ENCODE measurements at places on chromosomes 12 and 14.

DNA sequence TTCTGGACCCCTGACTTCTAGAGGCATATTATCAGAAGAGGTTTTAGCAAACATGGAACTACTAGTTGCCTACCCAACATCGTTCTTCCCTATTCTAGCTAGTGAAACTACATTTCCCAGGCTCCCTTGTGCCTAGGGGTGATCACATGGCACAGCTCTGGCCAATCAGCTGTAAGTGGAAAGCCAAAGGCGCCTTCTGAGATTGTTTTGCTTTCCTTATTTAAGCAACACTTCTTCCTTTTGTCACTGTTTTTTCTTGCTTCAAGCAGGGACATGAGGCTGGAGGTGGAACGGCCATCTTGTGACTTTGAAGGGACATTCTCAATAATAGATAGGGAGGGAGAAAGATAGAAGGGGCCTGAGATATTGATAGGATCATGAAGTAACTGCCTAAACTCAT, 136.7 kb downstream of the ZNF664 start:
- ATAC-seq, result peak; percentile 75

DNA sequence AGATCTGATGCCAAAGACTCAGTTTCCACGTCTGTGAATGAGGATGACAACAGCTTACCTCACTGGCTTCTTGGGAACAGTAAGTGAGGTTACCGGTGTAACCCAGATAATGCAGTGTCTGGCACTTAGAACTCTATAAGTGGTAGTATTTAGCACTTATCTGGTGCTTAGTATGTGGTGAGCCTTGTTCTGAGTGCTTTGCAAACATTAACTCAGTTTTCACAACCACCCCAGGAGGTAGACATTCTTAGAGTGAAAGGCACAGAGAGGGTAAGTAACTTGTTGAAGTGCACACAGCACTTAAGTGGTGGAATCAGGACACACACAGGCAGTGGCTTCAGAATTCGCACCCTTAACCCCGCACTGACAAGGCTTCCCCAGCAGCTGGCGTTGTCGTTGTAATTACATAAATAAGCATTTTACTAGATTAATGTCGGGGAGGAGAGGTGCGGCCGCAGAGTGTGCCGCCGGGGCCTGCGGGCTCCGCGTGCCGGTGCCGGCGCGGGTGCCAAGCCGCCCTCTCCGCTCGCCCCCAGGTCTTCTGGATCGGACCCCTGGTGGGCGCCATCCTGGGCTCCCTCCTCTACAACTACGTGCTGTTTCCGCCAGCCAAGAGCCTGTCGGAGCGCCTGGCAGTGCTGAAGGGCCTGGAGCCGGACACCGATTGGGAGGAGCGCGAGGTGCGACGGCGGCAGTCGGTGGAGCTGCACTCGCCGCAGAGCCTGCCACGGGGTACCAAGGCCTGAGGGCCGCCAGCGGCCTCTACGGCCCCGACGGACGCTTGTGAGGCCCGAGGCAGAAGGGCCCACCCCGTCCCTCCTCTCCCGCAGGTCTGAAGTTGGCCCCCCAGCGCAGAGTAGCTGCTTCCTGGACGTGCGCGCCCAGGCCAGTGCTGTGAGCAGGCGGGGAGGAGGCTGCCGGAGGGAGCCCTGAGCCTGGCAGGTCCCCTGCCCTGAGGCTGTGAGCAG, 4.6 kb downstream of the AQP2 start:
- ATAC-seq, result no peak

- ATAC-seq, result no peak
Observed at GRCh38 chr12:114976372-114976771, 292.4 kb upstream of the TBX3 start.

GRCh38 chr12:77968021-77968420, 137.3 kb downstream of the NAV3 start:
- no peak for ATAC-seq

- no peak for ATAC-seq
Observed at GRCh38 chr12:109744986-109745942, 31.6 kb downstream of the FAM222A start.

DNA sequence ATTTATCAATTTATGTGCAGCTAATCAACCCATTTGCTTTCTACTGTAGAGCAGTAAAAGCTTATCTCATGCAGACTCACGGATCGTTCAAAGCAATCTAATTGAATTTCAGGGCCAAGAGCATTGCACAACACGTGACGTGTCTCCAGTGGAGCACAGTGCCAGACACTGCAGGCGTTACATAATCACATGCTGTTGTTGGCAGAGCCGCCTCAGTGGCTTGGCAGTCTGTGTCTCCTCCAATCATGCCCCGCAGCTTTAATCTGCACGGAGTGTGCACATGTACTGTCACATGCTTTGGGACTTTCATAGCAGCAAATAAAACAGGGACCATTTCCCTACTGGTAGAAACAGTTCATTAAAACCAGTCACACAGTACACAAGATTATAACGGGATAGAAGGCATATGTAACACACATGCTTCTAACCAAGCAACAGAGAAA, 309.3 kb downstream of the ITPR2 start:
- ATAC-seq, result peak; percentile 71

DNA sequence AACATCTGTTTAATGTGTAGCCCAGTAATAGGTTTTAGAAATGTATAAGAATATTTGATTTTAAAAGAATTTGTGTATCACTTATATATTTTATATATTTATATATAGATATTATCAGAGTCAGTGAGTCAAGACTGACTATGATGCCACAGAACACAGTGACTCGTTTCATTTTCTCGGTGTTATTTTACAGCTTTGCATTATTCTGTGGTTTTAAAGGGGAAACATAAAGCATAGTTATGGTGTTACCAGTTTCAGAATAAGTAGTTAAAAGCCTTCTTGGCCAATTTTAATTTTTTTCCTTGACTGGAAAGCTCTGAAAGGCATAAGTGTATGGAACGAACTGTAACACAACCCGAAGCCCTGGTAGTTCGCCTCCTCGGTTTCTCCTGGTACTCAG, 91.0 kb downstream of the GRIP1 start:
- no peak for ATAC-seq

DNA sequence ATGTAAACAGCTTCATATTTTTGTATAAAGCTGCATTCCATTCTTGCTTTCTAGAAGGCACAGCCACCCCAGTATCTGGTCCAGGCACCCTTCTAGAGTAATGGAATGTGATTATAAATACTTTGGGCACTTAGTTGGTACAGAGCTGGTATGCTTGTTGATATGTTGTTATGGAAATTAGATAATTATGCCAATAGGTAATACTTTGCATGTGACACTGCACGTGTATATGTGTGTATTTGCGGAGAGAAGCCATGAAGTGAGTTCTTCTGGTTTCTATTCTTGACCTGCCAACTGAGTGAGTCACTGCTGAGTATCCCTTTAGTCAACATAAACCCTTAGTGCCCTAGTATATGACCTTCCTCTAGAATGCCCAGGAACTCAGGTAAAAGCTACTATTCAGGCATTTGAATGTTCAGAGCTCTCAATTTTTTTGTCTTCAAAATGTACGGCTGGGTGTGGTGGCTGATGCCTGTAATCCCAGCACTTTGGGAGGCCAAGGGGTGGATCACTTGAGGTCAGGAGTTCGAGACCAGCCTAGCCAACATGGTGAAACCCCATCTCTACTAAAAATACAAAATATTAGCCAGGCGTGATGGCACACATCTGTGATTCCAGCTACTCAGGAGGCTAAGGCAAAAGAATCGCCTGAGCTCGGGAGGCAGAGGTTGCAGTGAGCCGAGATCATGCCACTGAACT, 6.2 kb upstream of the TCP11L2 start:
- peak; percentile 94 for ATAC-seq

DNA sequence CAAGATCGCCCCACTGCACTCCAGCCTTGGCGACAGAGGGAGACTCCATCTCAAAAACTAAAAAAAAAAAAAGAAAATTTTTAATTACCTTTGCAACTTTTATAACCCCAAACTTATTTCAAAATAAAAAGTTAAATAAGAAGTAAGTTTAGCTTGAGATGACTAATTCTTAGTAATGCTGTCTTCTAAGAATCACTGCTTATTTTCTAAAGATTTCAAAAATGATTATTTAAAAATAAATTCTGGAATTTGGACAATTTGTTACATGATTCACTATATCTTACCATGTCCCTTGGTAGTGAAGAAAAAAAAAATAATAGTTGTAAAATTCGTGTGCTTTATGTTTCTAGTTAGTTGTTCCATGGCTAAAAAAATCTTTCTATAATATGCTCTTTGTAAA, 11.6 kb upstream of the HECTD1 start:
- ATAC-seq, result no peak

GRCh38 chr12:49021292-49021915, 2.8 kb upstream of the PRKAG1 start:
- no peak for ATAC-seq

- no peak for ATAC-seq
Observed at GRCh38 chr12:130752692-130753230, 36.7 kb upstream of the RIMBP2 start.

DNA sequence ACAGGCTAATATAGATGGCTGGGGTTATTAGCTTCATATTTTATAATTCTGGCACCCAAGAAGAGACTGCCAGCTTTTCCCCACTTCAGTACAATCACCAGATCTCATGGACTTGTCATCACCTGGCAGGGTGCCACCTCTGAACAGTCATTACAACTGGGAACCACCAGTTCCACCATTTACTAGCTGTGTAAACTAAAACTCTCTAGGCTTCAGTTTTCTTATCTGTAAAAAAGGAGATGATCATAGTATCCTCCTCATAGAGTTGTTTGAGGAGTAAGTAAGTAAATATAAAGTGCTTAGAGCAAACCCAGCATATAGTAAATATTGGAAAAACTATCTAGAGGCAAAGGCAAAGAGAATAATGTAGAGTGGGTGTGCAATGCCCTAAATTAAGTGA, 19.3 kb downstream of the CPNE8 start:
- ATAC-seq, result no peak

- peak; percentile 69 for ATAC-seq
Observed at GRCh38 chr14:54715239-54715638, 148.3 kb downstream of the SAMD4A start.

- no peak for ATAC-seq
Observed at GRCh38 chr12:84619053-84619571, 293.5 kb downstream of the SLC6A15 start.

- no peak for ATAC-seq
Observed at GRCh38 chr14:24849471-24849870, 200.5 kb downstream of the STXBP6 start.

DNA sequence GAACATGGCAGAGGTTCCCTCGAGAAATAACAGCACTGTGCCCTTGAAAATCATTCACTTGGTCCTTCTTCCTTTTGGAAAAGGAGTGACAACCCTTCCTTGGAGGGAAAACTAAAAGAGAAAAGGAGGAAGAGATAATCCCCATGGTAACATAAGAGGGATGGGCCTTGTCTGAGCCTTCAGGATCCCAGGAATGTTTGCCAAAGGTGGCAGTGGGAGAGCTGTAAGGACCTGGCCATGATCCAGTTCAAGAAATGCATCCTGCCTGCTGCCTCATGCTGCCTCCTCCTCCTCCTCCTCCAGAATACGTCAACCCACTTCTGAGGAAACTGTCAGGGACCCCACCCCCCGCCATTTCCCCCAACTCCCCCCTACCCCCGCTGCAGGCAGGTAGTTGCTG, 118.8 kb downstream of the KCNK10 start:
- ATAC-seq, result no peak

DNA sequence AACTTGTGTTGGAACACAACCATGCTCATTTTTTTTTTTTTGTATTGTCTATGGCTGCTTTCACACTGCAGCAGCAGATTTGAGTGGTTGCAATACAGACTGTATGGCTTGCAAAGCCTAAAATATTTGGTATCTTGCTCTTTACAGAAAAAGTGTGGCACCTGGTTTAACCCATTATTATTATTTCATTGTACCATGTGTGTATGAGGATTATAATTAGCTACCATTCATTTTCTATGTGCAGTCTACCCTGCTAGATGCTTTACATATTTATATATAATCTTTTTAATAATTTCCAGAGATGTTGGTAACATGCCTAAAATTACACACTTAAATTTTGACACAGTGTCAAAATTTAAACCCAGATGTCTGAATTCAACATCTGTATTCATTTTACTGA, 37.7 kb downstream of the SPATS2 start:
- ATAC-seq, result no peak

DNA sequence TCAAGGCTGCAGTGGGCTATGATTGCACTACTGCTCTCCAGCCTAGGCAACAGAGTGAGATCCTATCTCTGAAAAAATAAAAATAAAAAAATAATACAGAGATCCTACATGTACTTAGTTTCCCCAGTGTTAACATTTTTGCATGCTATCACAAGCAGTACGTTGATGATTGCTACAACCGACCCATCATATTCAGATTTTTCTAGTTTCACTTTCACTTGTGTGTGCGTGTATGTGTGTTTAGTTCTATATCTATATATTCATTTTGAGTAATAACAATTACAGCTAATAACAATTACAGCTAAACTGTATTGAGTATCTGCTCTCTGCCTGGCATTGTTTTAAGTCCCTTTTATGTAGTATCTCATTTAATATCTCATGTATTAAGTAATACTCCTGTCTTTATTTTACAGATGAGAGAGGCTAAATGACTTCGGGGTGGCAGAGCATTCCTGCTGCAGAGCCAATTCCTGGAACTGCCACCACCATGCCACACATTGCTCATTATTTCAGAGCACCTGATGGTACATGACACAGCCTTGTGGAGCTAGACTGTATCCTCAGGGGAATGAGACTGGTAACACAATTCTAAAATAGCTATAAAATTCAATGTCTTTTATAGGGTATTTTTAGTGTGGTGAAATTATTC, 153.1 kb downstream of the BCAT1 start:
- ATAC-seq, result no peak

- no peak for ATAC-seq
Observed at GRCh38 chr14:89566644-89567415, 149.8 kb upstream of the FOXN3 start.

- no peak for ATAC-seq
Observed at GRCh38 chr14:24085215-24085614, 8.9 kb upstream of the PCK2 start.

DNA sequence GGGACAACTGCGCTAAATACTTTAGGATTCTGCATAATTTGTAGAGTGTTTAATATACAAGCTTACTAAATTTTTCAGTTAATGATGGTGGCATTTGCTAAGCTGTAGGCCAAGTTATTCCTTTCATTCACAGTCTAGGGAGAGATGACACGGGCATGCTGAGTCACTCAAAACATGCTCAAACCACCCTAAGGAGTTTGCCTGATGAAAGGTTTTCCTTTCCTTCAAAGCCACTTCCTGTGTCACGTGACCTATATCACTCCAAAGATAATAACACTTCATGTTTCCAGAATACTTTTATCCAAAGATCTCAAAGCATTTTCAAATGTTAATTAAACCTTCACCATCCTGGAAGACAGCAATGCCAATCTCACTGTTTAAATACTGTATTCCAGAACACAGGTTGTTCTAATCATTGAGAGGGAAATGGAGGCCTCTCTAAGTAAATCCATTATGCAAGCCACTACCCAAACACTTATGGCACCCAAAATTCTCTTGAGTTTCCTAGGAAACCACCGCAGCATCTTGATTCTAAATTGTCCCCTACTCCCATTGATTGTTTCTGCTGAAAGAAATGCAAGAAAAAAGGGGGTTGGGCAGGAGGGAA, 207.0 kb upstream of the CDKN3 start:
- peak; percentile 37 for ATAC-seq
